ENCODE measurements at places on chromosomes 6 and 20.
A peak's percentile ranks its signal among the peaks of the same experiment; 100 is the strongest.

DNA sequence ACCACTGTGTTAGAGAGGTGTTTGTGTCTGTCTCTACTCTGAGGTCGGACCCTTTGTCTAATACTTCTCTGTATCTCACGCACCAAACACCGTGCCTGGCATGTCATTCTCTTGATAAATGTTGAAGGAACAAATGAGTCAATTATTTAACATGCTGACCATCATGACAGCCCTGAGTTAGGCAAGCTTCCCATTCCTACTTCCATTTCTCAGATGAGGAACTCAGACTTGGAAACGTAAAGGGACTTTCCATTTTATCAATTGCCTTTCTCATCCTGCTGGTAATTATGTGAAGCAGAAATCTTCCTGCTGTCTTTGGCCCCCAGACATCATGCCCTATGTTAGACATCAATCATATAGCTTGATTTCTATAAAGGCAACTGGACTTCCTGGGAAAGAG, 227.0 kb upstream of the ECI2 start:
- no peak overlapping the region for H3K27ac ChIP-seq
- no peaks in the 10 kb centered on the region for H3K36me3 ChIP-seq
- no peak overlapping the region for H3K4me3 ChIP-seq
- H3K4me1 ChIP-seq = peaks cover 29% of the 10 kb centered on the region

DNA sequence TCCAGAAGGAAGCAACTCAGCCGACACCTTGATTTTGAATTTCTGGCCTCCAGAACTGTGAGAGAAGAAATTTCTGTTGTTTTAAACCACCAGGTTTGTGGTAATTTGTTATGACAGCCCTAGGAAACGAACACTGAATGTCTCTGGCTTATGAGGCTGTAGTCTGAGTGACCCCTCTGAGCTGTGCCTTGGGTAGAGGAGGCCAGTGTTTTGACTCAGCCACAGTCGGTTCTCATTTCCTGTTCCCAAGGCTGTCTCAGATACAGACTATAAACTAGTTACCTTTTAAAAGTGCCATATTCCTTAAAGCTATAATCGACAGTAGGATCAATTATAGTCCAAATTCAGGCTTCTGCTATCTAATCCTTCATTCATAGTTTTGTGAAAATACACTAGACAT, 391.2 kb upstream of the MAP3K7 start:
- no peak overlapping the region for H3K4me3 ChIP-seq
- no peaks in the 10 kb centered on the region for H3K36me3 ChIP-seq
- H3K27me3 ChIP-seq = no peaks in the 10 kb centered on the region
- no peaks in the 10 kb centered on the region for H3K4me1 ChIP-seq
- no peak overlapping the region for H3K27ac ChIP-seq

DNA sequence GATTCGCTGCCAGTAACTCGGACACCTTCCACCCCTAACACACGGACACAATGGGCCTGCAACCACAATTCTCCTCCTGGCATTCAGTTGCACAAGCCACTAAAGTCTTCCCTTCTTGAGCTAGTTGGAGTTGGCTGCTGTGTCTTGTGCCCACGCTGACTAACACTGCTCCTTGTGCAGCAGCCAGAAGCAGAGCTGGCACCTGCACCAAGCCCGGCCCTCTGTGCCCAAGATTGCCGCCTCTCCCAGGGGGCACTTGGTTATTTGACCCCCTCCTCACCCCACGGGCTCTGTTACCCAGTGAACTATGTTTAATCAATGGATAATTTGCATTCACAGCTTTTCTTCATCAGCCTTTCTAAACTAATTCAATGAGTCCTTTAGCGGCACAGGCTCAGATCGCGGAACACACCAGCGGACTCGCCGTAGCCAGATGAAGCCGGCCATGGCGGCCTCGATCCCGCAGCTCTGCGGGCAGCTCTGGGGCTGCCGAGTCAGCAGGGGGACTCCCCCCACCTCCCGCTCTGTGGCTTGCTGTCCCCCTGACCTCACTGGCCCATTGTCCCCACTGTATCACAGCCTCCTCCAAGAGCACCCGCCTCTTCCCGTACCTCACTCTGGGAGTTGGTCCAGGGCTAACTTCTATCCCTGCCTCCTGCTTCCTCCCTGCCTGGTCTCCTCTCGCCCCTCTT, 94.8 kb upstream of the AFDN start:
- peaks cover 8% of the 10 kb centered on the region for H3K27me3 ChIP-seq
- no peak for DNase-seq
- no peaks in the 10 kb centered on the region for H3K36me3 ChIP-seq
- no peak overlapping the region for H3K4me3 ChIP-seq
- H3K4me1 ChIP-seq = peaks cover 4% of the 10 kb centered on the region
- no peak overlapping the region for H3K27ac ChIP-seq

- DNase-seq = no peak
- no peak overlapping the region for H3K4me3 ChIP-seq
- H3K27ac ChIP-seq = peak overlapping the region; percentile 43
- no peaks in the 10 kb centered on the region for H3K4me1 ChIP-seq
- H3K27me3 ChIP-seq = no peaks in the 10 kb centered on the region
These were observed 54.4 kb downstream of the PRND start for GRCh38 chr20:4776079-4776630.

DNA sequence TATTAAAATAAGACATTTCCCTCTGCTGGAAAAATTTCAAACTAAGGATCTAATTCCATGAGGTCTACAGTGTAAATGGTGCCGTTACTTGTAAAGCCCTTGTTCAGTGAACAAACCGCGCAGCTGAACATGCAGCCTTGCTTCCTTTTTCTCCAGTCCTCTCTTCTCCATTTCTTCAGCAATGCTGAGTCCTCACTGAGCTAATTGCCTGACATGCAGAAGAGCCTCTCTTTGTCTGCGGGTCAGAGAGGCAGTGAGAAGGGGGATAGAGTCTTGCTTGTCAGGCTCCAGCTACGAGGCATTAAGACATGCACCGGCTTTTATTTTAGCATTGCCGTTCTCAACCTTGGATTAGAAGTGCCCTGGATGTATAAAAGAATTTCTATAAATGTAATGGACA, 25.7 kb downstream of the ZDHHC14 start:
- H3K4me1 ChIP-seq = peaks cover 31% of the 10 kb centered on the region
- no peaks in the 10 kb centered on the region for H3K27me3 ChIP-seq
- H3K36me3 ChIP-seq = peaks cover 10% of the 10 kb centered on the region
- H3K4me3 ChIP-seq = no peak overlapping the region
- no peak overlapping the region for H3K27ac ChIP-seq

DNA sequence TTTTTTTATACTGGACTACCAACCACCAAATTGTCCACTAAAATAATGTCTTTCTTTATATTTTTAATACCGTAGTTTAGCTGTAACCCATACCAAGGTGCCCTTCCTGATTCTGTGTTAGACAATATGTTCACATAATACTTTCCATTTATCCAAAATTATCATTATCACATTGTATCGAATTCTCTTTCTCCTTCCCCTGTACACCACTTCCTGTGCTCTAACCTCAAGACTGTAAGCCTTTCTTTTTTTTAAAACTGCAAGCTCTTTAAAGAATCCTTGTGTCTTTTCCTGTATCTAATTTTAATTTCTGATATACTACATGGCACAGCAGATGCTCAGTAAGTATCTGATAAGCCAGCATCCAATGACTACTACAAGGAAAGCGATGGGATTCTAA, 917.5 kb downstream of the EYS start:
- H3K27ac ChIP-seq = no peak overlapping the region
- DNase-seq = no peak
- H3K4me1 ChIP-seq = no peaks in the 10 kb centered on the region
- no peak overlapping the region for H3K4me3 ChIP-seq

DNA sequence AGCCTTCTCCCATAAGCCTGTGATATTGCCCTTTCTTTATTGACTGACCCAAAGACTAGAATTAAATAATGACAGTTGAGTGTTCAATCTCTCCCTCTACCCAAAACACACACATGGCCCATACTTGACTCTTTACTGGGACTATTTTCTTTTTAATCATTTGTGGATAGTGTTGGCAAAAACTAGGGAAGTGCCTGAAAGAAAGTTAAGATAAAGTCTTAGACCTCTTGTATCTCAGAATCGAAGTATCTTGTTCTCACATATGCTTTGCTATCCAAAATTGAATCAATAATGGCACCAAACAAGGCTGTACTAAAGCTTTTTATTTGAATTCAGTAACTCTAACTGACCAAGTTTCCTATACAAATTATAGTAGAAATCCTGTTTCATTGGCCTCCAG, 19.0 kb downstream of the TMEM244 start:
- no peak for DNase-seq
- no peak overlapping the region for H3K4me3 ChIP-seq
- H3K36me3 ChIP-seq = no peaks in the 10 kb centered on the region

DNA sequence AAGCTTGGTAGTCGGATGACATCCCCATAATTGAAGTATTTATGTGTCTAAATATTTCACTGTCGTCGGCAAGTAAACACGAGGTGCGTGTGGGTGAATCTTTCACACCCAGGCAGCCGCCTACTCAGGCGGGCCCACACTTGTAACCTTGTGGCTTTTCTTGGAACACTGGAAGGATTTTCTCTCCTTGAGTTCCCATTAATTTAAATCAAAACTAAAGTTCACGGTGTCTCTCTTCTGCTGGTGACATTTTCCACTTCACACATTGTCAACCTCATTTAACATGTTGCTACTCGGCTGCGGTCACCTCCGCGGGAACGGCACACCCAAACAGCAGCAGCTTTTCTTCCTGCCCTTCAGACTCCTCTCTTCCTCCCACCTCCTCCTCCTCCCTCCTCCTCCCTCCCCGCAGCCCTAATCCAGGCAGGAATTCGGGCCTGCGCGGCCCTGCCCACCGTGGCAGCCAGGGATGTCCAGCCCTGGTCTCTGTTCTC, 336.6 kb downstream of the QKI start:
- no peak overlapping the region for H3K27ac ChIP-seq
- peaks cover 35% of the 10 kb centered on the region for H3K4me1 ChIP-seq
- H3K4me3 ChIP-seq = peak overlapping the region; percentile 33
- H3K27me3 ChIP-seq = peaks cover 22% of the 10 kb centered on the region
- DNase-seq = no peak

GRCh38 chr6:11043378-11043960, 636 bp downstream of the ELOVL2 start:
- H3K4me3 ChIP-seq = peak overlapping the region; percentile 28
- no peaks in the 10 kb centered on the region for H3K36me3 ChIP-seq
- peaks cover 39% of the 10 kb centered on the region for H3K27me3 ChIP-seq
- no peak overlapping the region for H3K27ac ChIP-seq
- DNase-seq = peak; percentile 28

GRCh38 chr6:69265090-69265489, 531.7 kb downstream of the LMBRD1 start:
- no peak overlapping the region for H3K4me3 ChIP-seq
- DNase-seq = no peak
- H3K36me3 ChIP-seq = no peaks in the 10 kb centered on the region
- no peaks in the 10 kb centered on the region for H3K4me1 ChIP-seq
- no peak overlapping the region for H3K27ac ChIP-seq

- no peak overlapping the region for H3K4me3 ChIP-seq
- no peaks in the 10 kb centered on the region for H3K36me3 ChIP-seq
- no peaks in the 10 kb centered on the region for H3K27me3 ChIP-seq
These were observed 104.3 kb downstream of the SULF2 start for GRCh38 chr20:47680804-47681529.

- H3K36me3 ChIP-seq = no peaks in the 10 kb centered on the region
- peaks cover 22% of the 10 kb centered on the region for H3K27me3 ChIP-seq
- H3K4me1 ChIP-seq = no peaks in the 10 kb centered on the region
- DNase-seq = no peak
These were observed 140.3 kb downstream of the CDC5L start for GRCh38 chr6:44527583-44528369.

GRCh38 chr6:158715330-158716311, 65.8 kb downstream of the SYTL3 start:
- peak overlapping the region; percentile 74 for H3K4me3 ChIP-seq
- peaks cover 66% of the 10 kb centered on the region for H3K4me1 ChIP-seq
- peak overlapping the region; percentile 97 for H3K27ac ChIP-seq
- peaks cover 2% of the 10 kb centered on the region for H3K36me3 ChIP-seq
- H3K27me3 ChIP-seq = no peaks in the 10 kb centered on the region

DNA sequence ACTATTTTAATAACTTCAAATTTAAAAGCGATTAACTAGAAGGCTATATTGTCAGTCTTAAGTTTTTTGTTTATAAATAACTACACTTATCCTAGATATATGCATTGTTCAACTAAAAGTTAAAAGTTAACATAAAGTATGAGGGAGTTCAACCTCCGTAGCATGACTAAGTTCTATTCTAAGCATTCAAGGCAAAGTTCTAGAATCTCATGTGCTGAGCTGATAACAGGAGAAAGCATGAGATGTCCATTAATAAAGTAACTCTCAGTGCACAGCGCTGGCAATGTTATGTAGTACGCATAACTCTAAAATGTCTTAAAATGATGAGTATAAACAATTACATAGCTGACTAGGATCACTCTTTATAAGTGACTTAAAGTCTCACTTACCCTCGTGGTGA, 264.8 kb downstream of the RNGTT start:
- DNase-seq = no peak
- no peak overlapping the region for H3K4me3 ChIP-seq
- H3K4me1 ChIP-seq = peaks cover 13% of the 10 kb centered on the region
- no peaks in the 10 kb centered on the region for H3K27me3 ChIP-seq
- H3K27ac ChIP-seq = no peak overlapping the region

DNA sequence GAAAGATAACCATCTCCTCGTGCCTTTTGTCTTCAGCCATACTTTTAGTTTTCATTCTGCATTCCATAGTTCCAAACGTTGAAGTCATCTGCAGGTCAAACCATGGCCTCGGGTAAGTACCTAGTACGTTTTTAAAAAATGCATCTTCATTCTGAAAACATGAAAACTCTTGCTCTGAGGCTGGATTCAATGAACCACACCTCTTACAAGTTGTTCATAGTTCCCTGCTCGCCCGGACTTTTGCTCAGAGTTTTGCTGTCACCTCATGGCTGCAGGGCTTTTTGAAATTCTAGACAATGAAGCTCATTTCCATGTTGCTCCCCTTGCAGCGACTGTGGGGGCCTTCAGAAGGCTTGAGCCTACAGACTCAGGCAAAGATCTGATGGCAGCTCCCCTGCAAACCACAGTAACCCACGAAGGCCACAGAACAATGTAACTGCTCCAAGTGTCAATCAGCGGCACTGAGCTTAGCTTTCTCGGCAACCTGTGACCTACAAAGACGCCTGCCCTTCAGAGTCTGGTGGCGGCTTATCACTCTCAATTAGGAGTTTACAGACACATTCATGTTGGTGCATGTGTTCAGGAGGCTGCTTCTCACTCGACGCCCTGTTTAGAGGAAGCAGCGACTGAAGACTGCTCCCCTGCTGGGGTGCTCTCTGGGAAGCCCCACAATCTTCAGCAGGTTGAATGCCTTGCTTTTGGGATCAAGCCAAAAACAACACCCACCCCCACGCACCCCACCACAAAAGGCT, 61.2 kb downstream of the FOXC1 start:
- H3K27me3 ChIP-seq = no peaks in the 10 kb centered on the region
- no peak overlapping the region for H3K4me3 ChIP-seq
- no peak for DNase-seq
- no peak overlapping the region for H3K27ac ChIP-seq
- H3K4me1 ChIP-seq = peaks cover 6% of the 10 kb centered on the region
